ENCODE measurements at places on chromosomes 4 and X.

GRCh38 chr4:113979148-113979904 lies at the start of gene ARSJ:
Gene ARSJ (minus strand): TSS chr4:113979647. CDS start chr4:113978834, 813 bp downstream.
- no peak for DNase-seq

DNA sequence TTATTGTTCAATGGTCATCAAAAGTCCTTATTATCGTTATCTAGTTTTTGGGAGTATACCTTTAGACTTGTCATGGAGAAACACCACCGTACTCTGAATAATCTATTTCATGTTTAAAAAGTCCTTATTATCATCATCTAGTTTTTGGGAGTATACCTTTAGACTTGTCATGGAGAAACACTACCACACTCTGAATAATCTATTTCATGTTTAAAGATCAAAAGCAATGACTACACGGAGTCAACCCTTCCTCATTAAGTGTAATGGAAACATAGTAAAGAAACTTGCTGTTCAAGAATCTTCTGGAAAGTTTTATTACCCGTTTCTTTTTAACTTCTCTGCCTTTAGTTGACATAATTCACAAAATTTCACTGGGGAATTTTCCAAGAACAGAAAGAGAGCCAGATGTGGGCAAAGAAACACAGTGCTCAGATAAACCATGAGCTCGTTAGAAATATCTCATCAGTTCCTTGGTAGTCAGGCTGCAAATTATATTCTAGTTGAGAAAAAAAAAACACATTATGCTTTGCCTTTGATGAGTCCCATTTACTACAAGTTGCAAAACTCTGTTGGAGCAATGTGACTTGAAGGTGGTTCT lies 158.8 kb downstream of the AFAP1 start:
- DNase-seq, result no peak

DNA sequence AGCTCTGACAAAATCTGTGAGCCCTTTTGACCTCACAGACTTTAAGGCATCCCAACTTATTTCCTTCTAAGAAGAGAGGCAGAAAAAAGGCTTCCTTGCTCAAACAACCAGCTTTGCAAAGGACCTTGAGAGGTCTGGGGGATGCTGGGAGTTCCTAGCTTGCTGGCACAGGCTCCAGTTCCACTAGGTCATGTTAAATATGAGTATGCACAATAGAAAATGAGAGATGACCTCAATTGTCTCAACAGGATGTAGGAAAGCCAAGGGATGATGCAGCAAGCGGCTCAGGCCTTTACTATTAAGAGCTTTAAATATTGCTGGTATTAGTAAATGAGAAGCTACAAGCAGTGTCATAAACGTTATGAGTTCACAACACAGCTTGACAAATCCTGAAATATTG lies 13.3 kb upstream of the ZNF827 start:
- no peak for DNase-seq

DNA sequence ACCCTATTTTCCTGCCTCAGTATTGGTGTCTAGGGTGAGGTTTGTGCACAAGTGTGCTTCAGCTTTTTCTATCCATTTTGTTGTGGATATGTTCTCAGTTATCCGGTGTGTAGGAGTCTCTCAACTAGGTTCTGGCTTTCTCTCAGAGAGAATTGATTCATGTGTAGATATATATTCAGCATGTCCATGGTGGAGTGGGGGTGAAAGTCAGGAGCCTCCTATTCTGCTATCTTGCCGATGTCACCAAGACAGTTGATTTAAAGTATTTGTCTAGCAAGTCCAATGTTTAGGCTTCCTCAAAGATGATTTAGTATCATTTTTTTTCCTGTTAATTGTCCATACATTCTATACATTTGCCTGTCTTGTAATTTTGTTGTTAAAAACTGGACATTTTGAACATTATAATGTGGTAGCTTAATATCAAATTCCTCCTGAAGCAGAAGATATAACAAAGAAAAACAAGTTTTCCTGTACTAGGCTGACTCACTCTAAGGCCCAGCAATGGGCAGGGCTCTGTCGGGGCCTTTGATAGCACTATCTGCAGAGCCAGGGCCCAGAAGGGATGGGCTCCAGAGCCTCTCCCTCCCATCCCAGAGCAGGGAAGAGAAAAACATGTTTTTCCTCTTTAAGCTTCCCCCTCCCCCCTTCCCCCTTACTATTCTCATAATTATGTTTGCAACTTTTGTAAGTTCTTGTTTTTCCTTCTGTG lies 37.6 kb downstream of the GLUD2 start:
- no peak for DNase-seq

Measured in GM18507 (cell line).